ENCODE measurements at places on chromosomes 5 and 9.

GRCh38 chr5:15993919-15994318, 185.7 kb downstream of the MARCHF11 start:
- DNase-seq, result no peak

DNA sequence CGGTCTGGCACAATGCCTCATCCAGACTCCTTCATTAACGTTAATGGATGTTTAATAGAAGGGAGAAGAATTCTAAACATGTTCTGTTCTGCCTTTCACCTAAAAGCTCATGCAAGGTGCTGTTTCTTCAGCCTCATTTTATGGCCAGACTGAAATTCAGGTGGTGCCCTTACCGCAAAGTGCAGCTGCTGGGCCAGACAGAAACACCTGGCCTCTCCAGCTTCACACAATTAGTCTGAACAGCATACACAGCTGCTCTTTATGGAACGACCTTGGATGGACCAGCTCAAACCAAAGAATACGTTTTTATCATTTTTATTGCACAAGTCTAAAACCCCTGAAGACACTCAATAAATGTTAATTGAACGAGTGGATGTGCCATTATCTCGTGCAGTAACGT, 4.6 kb downstream of the SNCAIP start:
- peak; percentile 81 for DNase-seq

DNA sequence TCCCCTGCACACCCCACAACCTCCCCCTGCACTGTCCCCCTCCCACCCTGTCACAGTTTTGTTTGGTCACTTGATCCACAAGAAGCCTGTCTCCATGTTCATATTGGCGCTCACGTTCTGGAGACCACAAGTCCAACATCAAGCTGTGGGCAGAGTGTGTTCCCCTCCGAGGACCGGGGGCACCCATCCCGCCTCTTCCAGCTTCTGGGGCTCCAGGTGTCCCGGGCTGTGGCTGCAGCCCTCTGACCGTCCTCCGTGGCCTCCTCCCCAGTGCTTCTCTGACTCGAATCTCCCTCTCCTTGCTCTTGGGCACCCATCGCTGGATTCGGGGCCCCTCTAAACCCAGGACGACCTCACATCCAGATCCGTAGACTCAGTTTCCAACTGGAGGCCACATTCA, 49.2 kb downstream of the PLEKHG4B start:
- no peak for DNase-seq

DNA sequence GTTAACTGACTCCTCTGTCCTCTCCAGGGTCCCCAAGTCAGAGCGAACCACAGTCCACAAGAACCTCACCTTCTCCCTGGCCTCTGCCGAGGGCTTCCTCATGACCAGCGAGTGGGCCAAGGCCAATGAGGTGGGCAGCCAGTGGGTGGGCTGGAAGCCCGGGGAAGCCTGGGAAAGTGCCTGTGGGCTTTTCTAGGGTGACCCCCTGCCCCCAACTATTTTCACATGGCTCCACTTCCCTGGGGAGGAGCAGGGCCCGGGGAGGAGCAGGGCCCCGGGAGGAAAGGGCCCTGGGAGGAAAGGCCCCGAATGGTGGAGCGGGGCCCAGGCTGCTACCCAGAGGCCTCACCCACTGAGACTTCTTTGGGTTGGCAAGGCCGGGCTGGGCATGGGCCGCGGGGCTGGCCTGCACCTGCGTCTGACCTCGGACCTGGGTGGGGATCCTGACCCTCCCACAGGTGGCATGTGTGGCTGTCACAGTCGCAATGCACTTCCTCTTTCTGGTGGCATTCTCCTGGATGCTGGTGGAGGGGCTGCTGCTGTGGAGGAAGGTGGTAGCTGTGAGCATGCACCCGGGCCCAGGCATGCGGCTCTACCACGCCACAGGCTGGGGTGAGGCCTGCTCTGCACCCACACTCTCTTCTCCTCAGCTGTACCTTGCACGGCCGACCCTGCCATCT, 17.9 kb downstream of the ADGRD2 start:
- no peak for DNase-seq

GRCh38 chr9:98144076-98144475, 25.1 kb upstream of the TRIM14 start:
- DNase-seq, result no peak

DNA sequence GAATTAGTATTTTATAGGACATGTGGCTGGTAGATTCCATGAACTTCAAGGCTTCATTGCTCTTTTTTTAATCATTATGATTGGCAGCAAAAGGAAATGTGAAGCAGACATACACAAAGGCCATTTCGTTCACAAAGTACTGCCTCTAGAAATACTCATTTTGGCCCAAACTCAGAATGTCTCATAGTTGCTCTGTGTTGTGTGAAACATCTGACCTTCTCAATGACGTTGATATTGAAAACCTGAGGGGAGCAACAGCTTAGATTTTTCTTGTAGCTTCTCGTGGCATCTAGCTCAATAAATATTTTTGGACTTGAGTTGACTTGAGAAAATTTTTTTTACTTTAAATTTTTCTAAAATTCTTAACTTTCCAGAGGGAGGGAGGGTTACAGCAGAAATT, 12.4 kb downstream of the KCNV2 start:
- DNase-seq, result no peak

GRCh38 chr5:80399526-80400239, 8.2 kb upstream of the ZFYVE16 start:
- no peak for DNase-seq

DNA sequence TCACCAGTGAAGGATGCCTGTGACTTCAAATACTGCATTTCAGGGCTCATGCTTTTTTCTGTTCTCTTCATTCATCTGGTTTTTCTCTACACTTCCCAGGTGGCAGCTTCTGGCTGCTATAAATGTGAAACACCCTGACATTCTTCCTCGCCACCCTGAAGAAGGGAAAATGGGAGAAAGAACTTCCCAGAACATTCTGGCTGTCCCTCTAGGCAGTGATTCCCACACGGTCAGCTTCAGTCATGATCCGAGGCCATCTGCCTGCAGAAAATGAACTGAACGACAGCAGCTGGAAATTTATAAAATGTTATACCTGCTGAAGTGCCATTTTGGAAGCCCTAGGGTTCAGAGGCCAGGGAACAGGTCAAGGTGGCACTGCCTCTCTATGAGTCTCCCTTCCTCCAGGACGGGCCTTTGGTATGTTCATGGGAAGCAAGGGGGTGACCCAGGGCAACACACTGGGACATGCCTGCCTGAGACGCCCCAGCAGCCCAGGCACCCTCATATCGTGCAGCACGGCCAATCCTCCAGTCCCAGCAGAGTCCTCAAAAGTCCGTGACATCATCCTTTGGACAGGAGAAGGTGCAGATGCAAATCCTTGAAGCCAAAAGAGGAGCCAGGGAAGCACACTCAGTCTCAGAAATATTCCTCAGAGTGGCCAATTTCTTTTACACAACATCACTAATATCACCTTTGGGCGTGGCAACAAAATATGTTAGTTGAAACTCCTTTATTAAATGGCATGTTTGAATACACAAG, 107.1 kb downstream of the SEMA5A start:
- no peak for DNase-seq

DNA sequence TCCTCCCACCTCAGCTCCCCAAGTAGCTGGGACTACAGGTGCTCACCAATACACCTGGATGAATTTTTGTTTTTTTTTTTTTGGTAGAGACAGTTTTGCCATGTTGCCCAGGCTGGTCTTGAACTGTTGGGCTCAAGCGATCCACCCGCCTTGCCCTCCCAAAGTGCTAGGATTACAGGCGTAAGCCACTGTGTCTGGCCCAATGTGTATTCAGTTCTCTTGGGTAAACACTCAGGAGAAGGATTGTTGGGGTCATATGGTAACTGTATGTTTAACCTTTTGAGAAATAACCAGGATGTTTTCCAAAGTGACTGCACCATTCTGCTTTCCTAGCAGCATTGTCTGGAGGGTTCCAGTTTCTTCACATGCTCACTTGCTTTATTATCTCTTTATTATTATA, 67.4 kb downstream of the TNPO1 start:
- no peak for DNase-seq

DNA sequence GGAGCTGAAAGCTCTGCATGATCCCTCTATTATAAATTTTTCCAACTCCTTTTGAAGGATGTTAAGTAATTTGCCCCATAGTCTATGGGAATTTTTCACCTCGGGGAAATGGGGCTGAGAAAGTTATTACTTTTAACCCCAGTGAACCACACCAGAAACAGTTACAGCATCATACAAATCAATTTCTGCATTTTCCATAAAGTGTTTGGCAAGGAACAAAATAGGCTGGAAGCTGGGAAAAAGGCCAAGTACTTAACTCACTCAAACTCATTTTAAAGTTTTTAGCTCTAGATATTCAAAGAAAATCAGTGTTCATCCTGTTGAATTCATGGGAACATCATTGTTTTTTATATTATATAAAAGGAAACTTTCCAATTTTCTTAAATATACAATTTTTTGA, 160.9 kb downstream of the SH3GL2 start:
- no peak for DNase-seq

GRCh38 chr5:178431782-178432165, 158.4 kb downstream of the COL23A1 start:
- no peak for DNase-seq

- DNase-seq, result no peak
Observed at GRCh38 chr9:72428329-72428728, 63.3 kb upstream of the ZFAND5 start.

GRCh38 chr5:111144352-111144930, 52.3 kb downstream of the WDR36 start:
- no peak for DNase-seq

GRCh38 chr9:112140936-112141335, 34.2 kb downstream of the SUSD1 start:
- DNase-seq, result no peak

- no peak for DNase-seq
Observed at GRCh38 chr9:1939466-1939865, 75.7 kb upstream of the SMARCA2 start.

Data from NCI-H1092 (cell line).